ENCODE measurements at places on chromosomes 7 and 10. TPM values are rescaled to one million over a fixed set of nuclear protein-coding genes. Genes with fewer than 3 reads are reported as not detected.

The SFTPA2 gene
- total RNA-seq = not detected

The TMEM139 gene
- total RNA-seq = 1.1 TPM

- DNase-seq = no peak
Observed at GRCh38 chr7:84612981-84613681, 418.5 kb upstream of the SEMA3A start.

DNA sequence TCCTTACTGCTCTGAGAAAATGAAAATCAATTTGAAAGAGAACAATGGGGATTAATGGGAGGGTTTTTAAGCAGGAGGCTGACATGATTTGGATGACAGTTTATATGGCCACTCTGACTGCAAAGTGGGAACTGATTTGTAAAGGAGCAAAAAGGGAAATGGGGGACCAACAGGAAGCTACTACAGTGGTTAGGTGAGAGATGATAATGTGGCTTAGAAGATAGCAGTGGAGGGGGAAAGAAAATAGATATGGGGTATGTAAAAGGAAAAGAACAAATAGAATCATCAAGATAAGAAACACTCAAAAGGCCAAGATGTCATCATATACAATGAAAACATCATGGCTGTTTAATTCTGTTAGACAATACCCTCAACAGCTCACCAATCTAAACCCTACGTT, 177.5 kb downstream of the ANK3 start:
- no peak for DNase-seq

GRCh38 chr7:26642416-26642815, 222.0 kb downstream of the SKAP2 start:
- no peak for DNase-seq

DNA sequence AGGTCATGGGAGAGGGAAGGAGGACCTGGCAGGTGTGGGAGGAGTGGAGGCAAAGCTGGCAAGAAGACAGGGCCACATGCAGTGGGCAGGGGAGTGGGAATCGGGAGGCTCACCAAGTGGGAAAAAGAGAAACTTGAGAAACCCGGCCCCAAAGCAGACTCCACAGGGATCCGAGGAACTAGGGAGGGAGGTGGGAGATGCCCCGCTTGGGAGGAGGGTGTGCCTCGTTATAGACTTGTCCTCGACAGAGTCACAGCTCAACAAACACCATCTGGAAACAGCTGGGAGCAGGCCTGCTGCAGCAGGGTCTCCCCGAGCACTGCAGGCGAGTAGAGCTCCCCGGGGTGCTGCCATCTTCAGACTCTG, 54.8 kb downstream of the MKI67 start:
- DNase-seq = no peak

DNA sequence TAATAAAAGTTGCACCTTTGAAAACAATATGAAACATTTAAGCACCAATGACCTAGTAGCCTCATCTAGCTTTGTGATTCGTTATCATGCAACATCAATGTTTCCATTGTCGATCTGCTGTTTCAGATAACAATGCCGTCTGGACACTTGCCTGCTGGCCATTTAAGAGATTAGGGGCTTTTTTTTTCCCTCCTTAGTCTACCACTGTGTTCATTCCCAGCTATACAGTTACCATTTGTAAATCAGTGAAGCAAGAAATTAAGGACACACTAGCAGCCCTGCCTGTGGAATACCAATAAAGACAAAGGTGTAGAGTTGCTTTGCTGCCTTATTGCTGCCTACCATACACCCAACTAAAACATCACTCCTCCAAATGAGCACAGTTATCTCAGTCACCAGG, 37.6 kb upstream of the MYO3A start:
- no peak for DNase-seq

- DNase-seq = no peak
Observed at GRCh38 chr7:159036916-159037605, 107.6 kb downstream of the VIPR2 start.
